M059J (cell line): ENCODE measurements at places on chromosomes 4 and X.

- peak; percentile 45 for DNase-seq
Observed at GRCh38 chr4:122992057-122992456, 69.7 kb upstream of the NUDT6 start.

- peak; percentile 52 for DNase-seq
Observed at GRCh38 chr4:136036744-136037143, 1495.5 kb downstream of the PCDH18 start.

DNA sequence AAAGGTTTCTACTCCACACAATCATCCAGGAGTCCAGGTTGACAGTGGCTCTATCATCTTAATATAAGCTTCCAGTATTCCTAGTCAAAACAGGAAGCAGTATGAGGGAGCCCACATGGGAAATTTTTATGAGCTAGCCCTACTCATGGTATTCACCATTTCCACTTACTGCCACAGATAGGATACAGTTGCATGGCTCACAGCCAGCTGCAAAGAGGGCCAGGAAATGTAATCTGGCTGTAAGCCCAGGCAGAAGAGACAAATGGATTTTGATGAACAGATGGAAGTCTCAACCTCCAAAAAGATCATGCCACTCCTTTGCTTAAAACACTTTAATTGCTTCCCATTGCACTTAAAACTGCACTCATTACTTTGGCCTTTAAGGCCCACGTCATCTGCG is 150.6 kb downstream of the ADAMTS3 start:
- peak; percentile 49 for DNase-seq

GRCh38 chr4:183783991-183784553 is 121.0 kb upstream of the STOX2 start:
- peak; percentile 9 for DNase-seq

- DNase-seq, result no peak
Observed at GRCh38 chrX:31374786-31375185, 302.9 kb upstream of the FTHL17 start.

- DNase-seq, result no peak
Observed at GRCh38 chr4:5770051-5770450, 59.0 kb downstream of the EVC start.

DNA sequence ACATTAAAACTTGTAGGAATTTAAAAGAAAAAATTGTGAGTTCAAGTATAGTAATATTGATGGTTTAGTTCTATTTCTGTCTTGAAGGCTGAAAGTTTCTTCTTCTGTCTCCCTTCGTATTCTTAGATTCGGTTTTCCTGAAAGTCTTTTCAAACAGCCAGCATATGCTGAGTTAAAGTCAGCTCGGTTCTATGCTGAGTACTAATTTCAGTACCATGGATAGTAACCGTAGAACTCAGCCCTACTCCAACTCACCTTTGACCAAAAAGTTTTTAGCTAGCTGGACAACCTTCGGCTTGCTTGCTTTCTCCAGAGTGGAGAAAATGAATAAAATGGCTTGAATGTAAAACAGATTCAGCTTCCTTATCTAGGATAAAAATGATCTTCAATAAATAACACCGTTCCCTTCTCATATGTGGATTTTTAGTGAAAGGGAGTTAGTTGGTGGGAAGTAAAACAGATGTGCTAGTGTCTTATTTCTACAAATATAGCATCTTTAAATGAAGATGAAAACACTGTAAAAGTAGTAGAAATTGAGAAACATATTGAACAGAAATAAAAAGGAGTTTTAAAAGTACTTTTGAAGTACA is 5.2 kb downstream of the POU4F2 start:
- peak; percentile 16 for DNase-seq

DNA sequence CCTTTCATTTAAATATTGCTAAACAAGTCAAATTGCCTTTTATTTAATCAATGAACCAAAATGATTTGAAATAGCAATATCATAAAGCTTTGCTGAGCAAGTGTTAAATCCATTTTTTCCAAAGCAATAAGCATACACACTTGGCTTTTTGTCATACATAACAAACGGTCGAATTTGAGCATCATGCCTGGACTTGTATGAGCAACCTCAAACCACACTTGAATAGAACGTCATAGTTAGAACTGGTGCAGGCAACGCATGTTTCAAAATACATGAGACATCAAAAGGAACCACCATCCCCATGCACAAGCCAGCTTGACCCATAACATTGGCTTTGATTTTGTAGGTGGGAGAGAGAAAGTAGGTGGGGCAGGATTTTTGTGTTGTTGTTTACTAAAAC is 812.3 kb upstream of the FRG1 start:
- no peak for DNase-seq

- peak; percentile 91 for DNase-seq
Observed at GRCh38 chr4:80309294-80310004, 26.1 kb upstream of the CFAP299 start.

DNA sequence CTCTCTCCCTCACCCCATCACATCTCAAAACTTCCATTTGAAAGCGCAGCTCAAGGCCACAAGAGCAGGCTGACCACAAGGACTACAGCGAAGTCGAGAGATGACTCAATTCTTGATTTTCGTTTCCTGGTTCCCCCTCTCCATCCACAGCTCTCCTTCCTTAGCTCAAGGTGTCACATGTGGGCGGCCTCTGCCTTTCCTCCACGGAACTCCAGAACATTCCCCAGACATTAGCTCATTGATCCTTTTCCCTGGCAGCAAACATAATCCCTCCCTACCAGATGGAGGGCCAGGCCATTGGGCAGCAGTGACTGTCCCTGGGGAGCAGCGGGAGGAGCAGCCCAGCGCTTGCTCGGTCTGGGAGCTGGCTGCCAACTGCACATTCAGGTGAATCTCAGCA is 56.3 kb downstream of the CCDC149 start:
- peak; percentile 87 for DNase-seq

GRCh38 chrX:16160729-16161128 is 6.6 kb upstream of the MAGEB17 start:
- peak; percentile 95 for DNase-seq

DNA sequence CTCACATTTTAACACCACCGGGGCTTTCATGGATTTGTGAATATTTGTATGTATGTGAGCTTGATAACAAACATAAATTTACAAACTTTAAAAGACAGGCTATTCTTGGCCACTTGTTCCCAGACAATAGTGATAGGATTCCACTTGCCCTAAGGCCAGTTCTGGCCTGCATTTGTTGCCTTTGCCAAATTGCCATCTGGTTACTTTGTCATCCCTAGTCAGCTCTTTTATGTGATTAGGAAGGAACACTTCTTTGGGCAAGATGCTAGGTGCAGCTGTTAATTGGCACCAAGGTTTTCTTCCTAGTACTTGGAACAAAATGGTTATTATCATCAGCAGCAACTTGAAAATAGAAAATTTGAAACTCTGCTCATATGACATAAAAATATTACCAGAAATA is 63.3 kb downstream of the CCSER1 start:
- no peak for DNase-seq

- DNase-seq, result no peak
Observed at GRCh38 chrX:8663325-8663724, 68.6 kb downstream of the ANOS1 start.

- DNase-seq, result no peak
Observed at GRCh38 chrX:136665258-136665900, 17.4 kb downstream of the CD40LG start.

- DNase-seq, result no peak
Observed at GRCh38 chr4:40192114-40193015, 4.5 kb upstream of the RHOH start.

- DNase-seq, result no peak
Observed at GRCh38 chr4:147822128-147822527, 90.2 kb downstream of the ARHGAP10 start.

DNA sequence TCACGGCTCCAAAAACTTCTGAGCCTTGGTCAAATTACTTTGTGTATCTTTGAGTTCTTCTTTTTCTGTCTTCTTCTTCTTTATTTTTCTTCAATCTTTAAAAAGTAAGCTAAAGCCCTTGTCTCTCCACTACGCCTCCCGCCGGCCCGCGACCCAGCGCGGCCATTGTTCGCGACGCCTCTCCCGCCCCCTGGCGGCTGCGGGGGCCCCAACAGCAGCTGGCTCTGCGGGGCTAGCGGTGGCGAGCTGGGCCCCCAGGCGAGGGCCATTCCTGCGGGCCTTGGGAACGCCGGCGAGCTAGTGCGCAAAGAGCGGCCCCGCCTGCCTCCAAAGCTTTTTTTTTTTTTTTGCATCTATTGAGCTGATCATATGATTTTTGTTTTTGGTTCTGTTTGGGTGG is 119.1 kb downstream of the TGIF2LX start:
- DNase-seq, result no peak

DNA sequence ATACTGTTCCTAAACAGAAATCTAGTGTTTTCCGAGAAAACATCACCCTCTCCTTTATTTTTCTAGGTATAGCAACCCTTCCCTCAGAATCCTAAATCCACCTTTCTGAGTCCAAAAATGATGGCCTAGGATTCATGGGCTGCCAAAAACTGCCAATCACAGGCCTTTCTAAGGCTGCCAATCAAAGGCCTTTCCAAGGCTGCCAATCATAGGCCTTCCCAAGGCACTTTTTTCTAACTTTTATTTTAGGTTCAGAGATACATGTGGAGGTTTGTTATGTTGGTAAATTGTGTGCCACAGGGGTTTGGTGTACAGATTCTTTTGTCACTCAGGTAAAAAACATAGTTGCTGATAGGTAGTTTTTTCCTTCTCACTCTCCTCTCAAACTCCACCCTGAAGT is 673.7 kb downstream of the FAT4 start:
- DNase-seq, result no peak

DNA sequence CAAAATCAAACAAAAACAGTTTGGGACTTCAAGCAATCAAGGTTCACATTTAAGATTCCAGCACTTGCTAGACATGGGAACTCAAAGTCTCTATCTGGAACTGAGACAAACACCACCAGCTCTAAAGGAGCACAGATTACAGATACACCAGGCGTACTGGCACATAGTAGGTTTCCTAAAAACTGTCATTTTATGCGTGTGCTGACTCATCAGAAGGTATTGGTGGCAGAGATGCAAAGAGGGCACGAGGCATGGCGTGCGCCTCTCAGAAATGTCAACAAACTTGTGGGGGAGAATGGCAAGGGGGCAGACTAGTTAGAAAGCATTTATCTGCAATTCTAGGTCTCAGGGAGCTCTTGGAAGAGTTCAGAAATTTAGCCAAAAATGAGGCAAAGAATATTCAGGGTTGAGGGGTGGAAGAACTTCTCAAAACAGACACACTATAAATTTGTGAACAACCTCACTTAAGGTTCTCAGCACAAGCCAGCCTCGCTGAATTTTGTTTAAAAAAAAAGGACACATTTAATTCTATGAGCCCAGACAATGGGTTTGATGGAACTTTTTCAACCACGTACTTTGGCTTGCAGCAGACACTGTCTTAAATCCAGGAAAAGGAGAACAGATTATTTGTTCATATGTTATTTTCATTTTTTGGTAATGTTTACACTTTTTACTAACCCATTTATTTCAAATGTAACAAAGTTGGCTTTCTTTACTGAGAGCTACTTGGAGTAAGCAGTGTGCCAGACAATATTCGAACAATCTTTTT is 100.0 kb downstream of the SHISA3 start:
- no peak for DNase-seq

DNA sequence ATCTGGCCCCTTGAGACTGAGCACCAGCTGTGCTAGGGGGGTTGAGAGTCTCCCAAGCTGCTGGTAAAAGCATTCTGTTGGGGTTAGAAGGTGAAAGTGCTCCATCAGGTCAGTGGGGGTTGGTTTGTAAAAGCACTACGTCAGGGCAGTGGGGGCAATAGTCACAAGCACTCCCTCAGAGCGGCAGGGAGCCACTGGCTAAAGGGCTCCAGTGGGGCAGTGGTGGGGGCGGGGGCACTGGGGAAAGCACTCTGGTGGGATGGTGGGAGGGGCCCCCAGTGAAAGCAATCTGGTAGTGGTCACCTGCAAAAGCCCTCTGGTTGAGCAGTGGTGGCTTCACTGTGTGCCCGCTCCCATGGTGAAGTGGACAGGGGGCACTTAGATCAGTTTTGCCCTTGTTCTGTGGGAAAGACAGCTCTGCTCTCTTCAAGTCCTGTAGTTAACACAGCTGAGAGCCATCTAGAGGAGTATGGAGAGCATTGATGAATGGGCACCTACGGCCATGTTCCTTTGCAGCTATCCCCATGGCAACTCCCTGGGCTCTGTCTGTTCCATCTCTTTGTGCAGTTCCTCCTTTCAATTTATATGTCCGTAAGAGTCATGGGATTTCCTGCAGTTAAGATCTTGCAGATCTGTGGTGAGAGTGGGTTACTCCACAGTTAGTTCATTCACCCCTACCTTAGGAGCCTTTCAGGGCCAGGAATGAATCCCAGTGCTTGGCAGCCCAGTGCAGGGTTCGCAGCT is 106.4 kb downstream of the SH3BGRL start:
- no peak for DNase-seq
